Fibroblast of skin of left quadriceps (primary cell): ENCODE measurements at places on chromosomes 2 and 18.

GRCh38 chr2:191983186-191983585 is 136.3 kb upstream of the CAVIN2 start:
- DNase-seq = no peak

DNA sequence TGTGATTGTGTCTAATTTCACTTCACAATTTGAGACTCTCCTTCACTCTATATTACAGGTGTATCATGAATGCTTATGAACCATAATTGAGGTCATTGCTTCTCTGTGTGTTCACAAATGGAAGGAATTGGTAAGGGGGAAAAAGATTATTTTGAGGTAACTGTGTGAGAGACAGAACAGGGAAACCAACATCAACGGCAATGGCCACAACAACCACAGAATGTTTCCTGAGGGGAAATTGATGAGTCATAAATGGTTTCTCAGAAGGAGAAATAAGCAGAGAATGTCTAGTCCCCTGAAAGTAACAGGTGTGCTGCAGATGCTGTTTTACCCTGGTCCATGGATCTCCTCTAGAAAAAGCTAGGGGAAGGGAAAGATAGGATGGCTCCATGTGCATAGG is 361.2 kb upstream of the GALNT5 start:
- DNase-seq = peak; percentile 23

DNA sequence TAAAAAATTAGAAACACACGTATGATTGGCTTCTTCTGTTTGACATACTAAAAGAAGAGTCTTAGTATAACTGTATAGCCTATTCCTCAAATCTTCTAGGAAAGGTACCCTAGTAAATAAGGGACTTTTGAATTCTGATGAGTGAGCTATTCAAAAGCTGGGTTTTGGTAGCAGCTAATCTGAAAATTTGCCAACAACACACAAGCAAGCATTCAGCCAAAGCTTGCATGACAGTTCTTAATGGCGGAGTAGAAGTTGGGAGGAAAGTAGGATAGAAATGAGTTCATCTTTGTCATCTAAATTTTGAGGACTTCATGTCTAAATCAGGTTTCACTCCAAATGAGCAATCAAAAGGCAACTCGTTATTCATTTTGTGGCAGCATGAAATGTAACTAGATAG is 813.0 kb downstream of the MBD2 start:
- no peak for DNase-seq

GRCh38 chr2:120842456-120843439 is 107.1 kb downstream of the GLI2 start:
- DNase-seq = no peak

DNA sequence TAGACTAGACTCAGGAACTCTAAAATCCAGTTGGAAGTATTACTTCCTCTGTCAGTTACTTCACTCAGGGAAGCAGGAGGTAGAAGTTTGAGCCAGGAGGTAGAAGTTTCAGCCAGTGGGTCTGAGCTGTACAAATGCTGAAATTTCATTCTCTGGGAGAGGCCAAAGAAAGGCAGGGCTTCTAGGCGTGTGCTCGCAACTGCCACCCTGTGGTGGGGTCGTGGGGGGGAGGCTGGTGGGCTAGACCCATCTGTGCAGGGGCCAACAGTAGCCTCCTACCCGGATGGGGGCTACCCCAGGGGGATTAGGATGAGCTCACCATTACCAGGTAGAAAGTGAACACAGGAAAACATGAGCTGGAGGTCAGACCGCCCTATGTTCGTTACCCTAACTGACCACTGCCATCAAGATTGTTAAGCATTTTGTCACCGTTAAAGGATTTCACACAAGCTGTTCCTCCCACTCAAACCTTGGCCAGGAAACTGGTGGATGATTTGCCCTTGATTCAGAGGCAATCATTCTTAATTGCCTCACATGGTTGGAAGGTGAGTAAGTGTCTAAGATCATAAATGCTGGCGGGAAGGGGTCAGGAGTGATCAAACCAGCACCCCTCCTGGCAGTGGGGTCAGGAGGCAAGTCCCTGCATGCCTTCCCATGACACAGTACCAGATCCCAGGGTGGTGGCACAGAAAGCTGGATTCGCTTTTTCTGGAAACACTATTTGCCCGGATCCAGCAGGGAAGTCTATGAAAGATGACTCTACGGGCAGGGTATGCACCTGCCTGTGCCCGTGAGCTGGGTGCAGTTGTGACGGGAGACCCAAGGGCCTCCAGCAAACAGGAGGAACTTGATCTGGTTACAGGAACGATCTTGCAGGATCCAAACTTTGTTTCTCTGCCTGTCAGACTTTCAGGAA is 5.2 kb upstream of the FHL2 start:
- DNase-seq = peak; percentile 66
